B cell (primary cell): ENCODE measurements at places on chromosomes 11 and 22. TPM values are rescaled to one million over a fixed set of nuclear protein-coding genes. Genes with fewer than 3 reads are reported as not detected.
A peak's percentile ranks its signal among the peaks of the same experiment; 100 is the strongest.

The TM7SF2 gene
- 22.8 and 23.9 TPM in 2 replicates for polyA plus RNA-seq

The PNPLA3 gene
- 0.15 TPM in 1 of 2 replicates, not detected in the other for polyA plus RNA-seq

The RFPL1 gene
- not detected in 2 replicates for polyA plus RNA-seq

The GLYATL2 gene
- not detected in 2 replicates for polyA plus RNA-seq

The C11orf97 gene
- polyA plus RNA-seq: not detected in 2 replicates

The RBM14 gene
- polyA plus RNA-seq: 44.9 and 52.4 TPM in 2 replicates

The TRIM22 gene
- 255 and 367 TPM in 2 replicates for polyA plus RNA-seq

The MMP12 gene
- not detected in 2 replicates for polyA plus RNA-seq

The MRGPRF gene
- not detected in 2 replicates for polyA plus RNA-seq

The MUC5B gene
- polyA plus RNA-seq: not detected in 2 replicates

- DNase-seq: no peak
Measured at GRCh38 chr11:118552341-118552740, 13.4 kb downstream of the IFT46 start.

GRCh38 chr11:95478003-95478402 is 247.0 kb upstream of the SESN3 start:
- DNase-seq: no peak

GRCh38 chr22:20563466-20563906 is 56.1 kb downstream of the MED15 start:
- no peak for DNase-seq

GRCh38 chr11:88355887-88356286 is 18.4 kb upstream of the CTSC start:
- DNase-seq: no peak

GRCh38 chr11:82003671-82004515 is 729.8 kb downstream of the FAM181B start:
- DNase-seq: no peak

- no peak for DNase-seq
Measured at GRCh38 chr11:17496406-17496805, 19.8 kb upstream of the ABCC8 start.

DNA sequence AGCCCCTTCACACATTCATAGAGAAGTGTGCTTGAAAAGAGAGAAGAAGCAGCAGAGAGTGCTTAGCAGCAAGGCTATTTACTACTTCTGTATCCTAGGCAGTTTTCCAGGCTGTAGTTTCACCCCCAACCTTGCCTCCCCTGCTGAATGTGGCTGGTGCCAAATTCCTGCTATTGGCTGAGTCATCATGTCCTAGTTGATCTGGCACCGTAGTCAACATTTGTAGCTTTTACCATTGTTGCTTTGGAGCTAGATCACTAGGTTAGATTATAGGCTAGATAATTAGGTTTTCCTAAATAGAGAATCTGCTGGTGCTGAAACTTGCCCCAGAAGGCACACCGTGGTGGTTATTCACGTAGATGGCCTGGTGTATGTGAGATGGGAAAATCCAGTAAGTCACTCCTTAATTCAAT is 32.7 kb downstream of the ARHGAP42 start:
- DNase-seq: no peak

DNA sequence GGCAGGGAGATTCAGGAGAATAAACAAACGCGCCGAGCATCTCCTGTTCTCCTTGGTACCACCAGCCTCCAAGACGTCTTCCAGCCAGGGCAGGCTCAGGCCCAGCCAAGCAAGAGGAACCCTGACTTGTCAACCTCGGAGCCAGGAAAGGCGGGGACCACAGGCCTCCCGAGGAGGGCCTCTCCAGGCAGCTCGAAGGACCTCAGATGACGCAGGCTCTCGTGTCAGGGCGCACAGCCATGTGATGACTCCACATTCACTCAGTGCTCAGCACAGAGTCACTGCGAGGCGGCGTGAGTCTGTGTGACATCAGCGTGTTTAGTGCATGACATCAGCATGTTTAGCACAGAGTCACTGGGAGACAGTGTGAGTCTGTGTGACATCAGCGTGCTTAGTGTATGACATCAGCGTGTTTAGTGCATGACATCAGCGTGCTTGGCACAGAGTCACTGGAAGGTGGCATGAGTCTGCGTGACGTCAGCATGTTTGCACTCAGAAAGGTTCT is 241.4 kb downstream of the BRD1 start:
- no peak for DNase-seq

DNA sequence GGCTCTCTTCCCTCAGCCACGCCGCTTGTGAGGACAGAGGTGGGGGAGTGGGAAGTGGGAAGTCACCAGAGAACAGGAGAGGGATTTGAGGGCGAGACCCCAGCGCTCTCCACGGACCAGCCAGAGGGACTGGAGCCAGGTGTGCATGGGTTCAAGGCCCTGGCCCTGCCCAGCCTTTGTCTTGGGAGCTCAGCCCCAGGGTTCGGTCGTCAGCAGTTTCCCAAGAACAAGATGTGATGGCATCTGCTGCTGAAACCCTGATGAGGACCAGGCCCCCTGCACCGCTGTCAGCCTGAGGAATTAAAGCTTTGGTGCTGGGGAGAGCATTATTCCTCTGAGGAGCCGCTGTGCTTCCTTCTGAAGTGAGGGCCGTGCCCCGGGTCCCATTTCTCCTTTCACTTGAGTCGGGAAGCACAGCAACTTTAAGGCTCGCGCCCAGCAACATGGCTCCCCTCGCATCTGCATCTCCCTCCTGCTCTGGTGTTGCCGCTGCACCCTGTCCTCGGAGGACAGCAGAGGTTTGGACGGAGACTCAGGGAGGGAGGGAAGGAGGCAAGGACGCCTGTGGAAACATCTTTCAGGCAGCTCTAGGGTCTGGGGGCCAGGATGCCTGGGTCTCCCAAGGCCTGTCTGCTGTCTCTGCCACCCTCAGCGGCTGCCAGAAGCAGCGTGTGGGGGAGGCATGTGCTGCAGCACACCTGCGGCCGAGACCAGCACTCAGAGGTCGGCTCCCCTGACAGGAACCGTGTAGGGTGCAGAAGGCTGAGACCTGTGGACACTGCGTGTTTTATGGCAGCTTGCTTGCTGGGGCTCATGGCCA is 3.8 kb downstream of the IFITM5 start:
- no peak for DNase-seq

GRCh38 chr22:26169315-26170111 is at the start of gene SEZ6L:
Gene SEZ6L (plus strand): TSS chr22:26169462. CDS start chr22:26169670, 208 bp downstream.
- DNase-seq: peak; percentile 35

GRCh38 chr11:113201054-113201818 is 113.1 kb upstream of the TTC12 start:
- DNase-seq: no peak

GRCh38 chr22:23691748-23692423 is 1.1 kb downstream of the RGL4 start:
- DNase-seq: no peak

DNA sequence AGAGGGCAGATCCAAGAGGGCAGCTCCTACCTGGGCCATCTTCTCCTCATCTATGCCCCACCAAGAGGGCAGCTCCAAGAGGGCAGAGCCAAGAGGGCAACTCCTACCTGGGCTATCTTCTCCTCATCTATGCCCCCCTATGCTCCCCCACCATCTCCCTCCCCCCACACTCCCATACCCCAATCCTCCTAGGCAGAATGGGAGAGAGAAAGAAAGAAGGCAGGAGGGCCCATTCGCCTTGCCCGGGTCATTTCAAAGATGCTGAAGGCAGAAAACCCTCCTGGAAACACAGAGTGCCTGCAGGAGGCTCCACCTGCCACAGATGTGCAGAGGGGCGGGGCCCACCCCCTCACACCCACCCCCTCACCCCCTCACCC is 78.5 kb downstream of the BUD13 start:
- no peak for DNase-seq

GRCh38 chr11:76436020-76436419 is 8.8 kb upstream of the EMSY start:
- DNase-seq: no peak

DNA sequence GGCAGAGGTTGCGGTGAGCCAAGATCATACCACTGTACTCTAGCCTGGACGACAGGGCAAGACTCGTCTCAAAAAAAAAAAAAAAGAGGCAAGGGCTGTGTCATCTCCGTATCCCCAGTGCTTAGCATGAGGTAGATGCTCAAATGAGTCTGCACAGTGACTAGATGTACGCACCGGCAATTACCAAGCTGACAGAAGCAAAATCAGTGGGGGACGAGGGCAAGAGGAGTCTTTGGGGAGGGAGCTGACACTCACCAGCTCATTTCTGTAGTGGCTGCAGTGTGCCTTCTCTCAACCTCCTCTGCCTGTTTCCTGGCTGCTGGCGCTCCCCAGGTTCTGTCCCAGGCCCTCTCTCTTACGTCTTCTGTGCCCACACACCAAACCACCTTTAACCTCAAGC is 69.9 kb downstream of the PACSIN2 start:
- no peak for DNase-seq

DNA sequence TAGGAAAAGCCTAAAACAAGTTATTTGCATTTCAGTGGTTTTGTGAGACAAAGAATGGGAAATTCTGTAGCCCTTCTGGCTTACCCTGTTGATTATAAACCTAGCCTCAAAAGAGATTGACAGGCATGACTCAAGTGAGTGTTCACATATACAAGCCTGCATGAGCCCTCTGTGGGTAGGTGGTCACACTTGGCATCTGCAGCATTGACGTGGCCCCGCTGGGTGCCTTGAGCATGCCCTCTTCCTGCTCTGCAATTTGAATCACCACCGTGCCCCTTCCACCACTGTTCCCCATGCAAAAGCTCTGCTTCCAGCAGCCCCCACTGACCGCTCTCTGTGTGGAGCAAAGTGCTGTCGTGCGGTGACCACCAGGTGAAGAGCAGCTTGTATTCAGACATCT is 21.0 kb upstream of the ADSL start:
- DNase-seq: no peak

- no peak for DNase-seq
Measured at GRCh38 chr11:64048042-64048854, 12.5 kb downstream of the FLRT1 start.

DNA sequence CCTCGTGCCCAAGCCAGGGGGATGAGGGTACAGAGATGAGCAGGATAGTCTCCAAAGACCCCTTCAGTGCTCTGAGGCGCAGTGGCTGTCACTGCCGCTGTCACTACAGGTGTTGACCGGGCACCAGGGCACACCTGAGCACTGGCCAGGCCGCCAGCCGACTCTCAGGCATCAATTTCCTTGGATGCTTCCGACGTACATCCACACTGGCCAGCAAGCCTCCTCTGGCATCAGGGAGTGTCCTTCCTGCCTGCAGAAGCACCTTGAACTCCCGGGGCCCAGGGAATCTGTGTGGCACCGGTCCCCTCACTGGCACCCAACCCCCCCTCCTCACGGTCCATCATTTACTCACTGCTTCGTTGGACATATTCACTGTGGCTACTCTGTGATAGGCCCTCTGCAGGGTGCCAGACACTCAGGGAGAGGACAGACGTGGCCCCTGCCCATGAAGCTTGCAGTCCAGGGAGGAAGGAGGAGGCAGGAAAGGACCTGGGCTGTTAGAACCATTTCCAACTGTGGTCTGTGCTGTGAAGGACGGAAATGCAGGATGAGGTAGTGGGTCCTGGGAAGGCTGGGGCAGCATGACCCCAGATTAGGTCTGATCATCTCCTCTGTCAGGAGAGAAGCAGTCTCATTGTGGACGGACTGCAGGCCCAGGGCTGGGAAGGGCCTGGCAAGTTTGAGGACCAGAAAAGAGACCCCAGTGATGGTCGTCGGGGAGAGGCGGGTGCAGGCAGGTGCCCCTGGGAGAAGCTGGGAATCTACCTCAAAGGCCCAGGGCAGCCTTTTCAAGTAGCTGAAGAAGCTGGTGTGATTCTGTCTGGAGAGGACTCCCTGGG is 46.3 kb upstream of the ANO1 start:
- no peak for DNase-seq

DNA sequence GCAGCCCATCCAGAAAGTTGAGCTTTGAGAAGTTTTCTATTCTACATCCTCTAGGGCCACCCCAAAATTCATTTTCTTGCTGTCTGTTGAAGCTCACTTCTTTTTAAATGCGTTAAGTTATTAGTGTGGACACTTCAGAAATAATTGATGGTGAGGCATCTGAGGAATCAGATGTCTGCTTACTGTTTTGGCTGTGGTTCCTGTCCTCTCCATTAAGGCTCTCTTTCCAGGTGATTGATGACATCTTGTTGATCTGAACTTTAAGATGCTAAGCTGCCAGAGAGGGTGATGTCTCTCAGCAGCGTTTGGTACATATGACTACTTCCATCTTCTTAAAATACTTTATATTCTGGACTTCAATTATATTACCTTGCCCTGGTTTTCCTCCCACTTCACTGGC is 45.2 kb downstream of the FAT3 start:
- DNase-seq: no peak

GRCh38 chr11:61815790-61816735 is 740 bp downstream of the FADS1 start:
- DNase-seq: peak; percentile 69

GRCh38 chr11:43941257-43941994 is 1.0 kb upstream of the C11orf96 start:
- no peak for DNase-seq

DNA sequence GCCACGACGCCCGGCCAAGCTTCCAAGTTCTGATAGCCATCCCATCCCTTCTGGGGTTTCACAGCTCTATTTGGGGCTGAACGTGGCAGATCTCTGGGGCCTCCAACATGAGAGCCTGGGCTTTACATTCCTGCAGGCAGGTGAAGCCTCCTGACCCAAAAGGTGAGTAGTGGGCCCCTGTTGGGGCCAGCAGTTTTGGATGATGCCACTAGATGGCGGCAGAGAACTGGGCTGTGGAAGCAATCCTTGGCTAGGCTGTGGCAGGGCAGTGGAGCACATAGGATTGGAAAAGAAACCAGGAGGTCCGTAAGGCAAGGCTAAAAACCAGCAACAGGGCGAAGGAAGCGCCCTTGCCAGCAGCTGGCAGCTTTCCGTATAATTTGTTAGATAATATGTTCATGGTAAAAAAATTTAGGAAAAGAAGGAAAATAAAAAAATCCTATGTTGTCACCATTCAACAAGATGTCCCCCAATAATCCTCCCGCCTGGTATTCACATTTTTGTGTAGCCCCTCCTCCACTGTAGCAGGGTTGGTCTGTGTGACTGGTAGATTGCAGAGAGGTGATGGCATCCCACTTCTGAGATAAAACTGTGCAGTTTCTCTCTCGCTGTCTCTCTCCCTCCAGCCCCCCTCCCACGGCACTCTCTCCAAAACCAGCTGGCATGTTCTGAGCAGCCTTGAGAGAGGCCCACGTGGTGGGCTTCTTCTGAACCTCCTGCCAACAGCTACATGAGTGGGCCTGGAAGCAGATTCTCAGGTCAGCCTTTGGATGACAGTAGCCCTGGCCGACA is 43.6 kb upstream of the OR4B1 start:
- DNase-seq: peak; percentile 62

GRCh38 chr11:44955015-44955738 is 4.5 kb upstream of the TP53I11 start:
- no peak for DNase-seq

GRCh38 chr11:61384271-61385242 is 7.8 kb upstream of the TMEM216 start:
- DNase-seq: no peak
